ENCODE measurements at places on chromosomes 5 and 9.

DNA sequence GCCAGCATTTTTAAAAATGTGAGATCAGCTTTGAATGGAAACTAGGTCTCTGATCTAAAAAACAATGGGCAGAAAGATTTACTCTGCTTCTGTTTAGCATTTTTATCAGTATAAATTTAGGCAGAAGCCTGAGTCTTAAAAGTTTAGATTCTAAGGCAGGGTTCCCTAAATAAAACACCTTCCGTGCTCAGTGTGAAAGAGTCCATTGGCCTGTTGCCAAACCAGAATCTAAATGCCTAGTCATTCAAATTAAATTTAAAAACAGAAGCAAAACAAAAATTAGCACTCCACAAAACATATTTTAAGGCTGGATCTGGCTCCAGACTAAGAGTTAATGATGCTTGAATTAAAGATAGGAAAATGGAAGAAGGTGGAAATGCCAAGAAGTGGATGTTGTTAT is 4.5 kb downstream of the TYRP1 start:
- no peak for DNase-seq

- DNase-seq = no peak
Observed at GRCh38 chr9:91690540-91691249, 259.3 kb downstream of the ROR2 start.

- no peak for DNase-seq
Observed at GRCh38 chr5:59034498-59035186, 451.8 kb downstream of the RAB3C start.

DNA sequence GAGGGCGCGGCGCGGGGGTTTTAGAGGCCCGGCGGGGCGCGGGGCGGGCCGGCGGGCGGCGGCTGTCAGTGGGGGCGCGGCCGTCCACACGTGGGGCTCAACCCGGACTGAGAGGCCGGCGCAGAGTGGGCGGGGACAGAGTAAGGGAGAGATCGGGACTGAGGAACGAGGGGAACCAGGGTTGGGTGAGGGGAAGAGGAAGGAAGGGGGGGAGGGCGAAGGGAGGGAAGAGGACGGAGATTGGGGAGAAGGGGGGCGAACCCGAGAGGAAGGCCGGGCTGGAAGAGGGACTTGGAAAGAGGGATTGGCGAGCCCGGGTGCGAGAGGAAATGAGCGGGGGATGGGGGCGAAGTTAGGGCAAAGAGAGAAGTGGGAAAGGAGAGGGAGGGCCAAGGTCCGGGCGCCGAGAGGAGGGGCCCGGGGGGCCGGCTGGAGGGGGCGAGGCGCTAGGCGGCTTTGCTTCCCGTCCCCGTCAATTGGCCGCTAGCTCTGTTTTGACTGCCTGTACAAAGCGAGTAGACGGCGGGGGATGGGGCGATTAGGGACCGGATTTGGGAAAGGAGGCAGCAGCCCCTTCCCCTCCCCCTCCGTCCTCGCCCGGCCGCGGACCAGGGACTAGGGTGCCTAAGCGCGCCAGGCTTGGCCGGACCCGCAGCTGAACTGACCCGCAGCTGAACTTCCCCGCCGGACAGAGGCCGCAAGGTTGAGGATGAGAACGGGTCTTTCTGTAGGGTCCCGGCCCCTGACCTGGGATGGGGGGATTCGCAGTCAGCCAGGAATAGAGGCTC is 399 bp upstream of the FBN2 start:
- no peak for DNase-seq

- no peak for DNase-seq
Observed at GRCh38 chr9:91182429-91183225, 179.1 kb downstream of the AUH start.

- DNase-seq = no peak
Observed at GRCh38 chr5:137113161-137113560, 386.0 kb downstream of the SPOCK1 start.

DNA sequence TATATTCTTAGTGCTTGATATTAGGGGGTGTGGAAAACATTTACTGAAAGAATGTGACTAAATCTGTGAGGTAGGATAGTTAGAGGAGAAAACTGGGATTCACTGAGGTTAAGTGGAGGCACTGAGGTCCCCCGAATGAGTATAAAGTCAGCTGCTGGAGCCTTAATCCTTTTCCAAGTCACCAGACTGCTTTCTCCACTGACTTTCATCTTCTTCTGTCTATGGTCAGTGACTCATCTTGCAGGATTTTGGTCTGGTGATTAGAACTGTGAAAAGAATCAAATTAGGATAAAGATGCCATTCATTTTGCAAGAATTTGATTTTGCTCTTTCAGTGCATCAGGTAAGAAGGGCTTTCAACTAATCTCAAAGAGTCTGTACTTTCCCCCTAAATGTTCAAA is 89.3 kb upstream of the ALDH1A1 start:
- no peak for DNase-seq

- peak; percentile 70 for DNase-seq
Observed at GRCh38 chr9:136631038-136632000, 31.4 kb upstream of the EGFL7 start.

DNA sequence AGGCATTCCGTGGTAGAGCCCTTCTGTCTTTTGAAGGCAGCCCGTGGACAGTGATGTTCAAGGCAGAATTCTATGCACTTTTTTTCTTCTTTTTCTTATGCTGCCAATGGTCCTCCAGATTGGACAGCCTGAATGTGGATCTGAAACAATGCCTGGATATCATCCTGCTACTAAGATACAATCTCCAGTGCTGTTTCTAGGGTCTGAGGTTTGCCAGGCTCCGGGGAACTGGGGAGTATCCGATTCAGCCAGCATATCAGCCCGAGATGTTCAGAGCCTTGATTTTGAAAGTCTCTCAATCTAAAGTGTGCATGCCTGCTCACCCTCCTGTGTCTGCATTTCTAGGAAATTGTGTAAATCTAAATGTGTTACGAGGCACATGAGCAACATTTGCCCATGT is 103.8 kb upstream of the WWC1 start:
- no peak for DNase-seq

DNA sequence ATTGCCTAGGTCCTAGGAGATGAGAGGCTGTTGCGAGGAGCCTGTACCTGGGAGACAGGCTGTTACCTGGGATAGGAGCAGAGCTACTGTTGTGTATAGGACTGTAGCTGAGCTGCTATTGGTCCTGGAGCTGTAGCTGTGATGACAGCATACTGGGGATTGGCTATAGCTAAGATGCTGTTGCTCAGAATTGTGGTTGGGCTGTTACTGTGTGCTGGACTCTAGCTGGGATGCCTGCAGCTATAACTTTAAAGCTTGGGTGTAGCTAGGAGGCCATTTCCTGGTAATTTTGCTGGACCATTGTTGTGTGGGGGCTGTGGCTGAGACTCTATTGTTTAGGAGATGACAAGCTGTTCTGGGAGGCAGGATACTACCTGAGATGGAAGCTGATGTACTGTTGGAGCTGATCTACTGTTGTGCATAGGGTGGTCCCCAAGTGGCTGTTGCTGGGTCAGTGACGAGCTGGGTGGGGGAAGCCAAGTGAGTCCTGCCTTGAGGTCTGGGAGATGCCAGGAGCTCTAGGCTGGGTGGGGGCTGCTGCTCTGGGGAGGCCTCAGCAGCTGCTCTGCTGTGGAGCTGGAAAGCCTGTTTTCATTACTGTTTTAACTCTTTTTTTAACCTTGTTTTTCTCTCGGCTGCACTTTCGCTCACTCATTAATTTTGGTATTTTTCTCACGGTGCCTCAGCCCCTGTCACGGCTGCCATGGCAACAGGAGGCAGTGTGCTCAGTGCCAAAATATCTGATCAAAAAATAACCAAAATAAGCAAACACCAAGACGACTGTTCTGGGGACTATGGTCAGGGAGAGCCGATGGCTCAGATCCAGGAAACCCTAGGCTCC is 3.0 kb upstream of the PCDH1 start:
- DNase-seq = no peak

- DNase-seq = no peak
Observed at GRCh38 chr5:113373426-113373825, 61.4 kb downstream of the TSSK1B start.

DNA sequence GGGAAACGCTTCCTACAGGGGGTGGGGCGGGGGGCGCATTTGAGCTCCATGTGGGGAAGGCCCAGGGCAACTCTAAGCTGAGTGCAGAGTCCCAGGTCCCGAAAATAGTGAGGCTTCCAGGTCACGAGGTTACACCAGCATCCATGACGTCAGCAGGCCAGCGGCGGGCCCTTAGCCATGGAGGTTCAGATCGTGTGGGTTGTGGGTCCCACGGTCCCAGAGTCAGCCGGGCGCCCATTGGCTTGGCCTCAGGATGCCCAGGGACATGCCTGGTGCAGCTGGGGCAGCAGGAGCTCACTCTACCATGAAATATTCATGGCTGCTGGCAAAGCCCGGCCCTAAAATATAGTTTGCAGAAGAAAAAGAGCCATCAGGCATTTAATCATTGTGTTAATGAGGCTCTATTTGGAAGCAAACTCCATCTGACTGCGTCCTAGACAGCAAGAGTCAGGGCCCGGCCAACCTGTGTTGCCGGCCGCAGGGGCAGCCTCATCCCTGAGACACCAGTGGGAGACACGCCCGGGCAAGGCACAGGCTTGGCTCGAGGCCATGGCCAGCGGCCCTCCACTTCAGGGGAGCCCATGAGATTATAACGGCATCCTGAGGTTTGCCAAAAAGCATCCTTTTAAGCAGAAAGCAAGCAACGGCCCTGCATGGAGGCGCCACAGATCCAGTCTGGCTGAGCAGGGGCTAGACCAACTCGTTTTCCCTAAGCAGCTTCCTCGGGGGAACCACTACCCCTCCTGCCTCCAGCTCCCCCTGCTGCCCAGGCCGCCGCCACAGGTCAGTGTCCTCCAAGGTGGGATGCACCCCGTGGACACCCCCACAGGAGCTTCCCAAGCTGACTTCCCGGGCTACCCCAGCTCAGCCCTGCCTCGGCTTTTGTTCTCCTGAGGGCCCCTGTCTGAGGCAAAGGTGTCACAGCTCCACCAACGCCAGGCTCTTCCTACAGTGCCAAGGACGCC is 108.9 kb upstream of the PPP1R26 start:
- DNase-seq = no peak

GRCh38 chr5:151079838-151080612 is 809 bp downstream of the TNIP1 start:
- no peak for DNase-seq

GRCh38 chr9:113311961-113312360 is 8.8 kb upstream of the RNF183 start:
- DNase-seq = no peak

DNA sequence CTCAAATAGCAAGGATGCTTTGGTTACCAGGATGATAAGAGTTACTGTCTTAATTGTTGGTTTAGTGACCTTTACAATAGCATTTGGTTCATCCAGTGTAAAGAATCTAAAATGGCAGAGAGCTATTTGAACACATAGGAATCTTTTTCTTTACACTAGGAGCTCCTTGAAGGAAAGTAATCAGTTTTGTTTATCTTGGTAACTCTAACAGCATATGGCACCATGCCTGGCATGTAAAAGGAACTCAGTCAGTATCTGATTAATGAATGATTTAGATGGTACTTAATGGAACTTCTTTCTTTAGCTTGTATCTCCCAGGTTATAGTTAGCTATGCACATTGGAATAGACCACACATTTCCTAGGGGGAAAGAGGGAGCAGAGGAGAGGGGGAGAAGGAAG is 9.9 kb downstream of the PSMD5 start:
- DNase-seq = no peak

DNA sequence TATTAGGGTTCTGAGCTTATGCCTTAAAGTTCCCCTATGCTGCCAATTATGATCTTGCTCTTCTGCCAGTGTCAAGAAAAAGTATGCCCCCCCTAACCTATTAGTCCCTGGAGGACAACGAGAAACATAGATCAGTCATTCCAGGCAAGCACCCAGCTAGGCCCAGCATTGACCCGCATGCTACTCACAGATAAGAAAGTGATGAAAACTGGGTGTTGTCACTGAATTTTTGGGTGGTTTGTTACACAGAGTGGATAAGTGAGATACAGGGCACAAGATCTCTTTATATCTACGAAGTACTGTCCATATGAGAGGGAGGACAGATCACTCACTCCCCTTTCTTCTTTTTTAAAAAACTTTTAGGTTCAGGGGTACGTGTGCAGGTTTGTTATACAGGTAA is 6.4 kb upstream of the TEX48 start:
- no peak for DNase-seq

- DNase-seq = no peak
Observed at GRCh38 chr9:89439571-89439970, 58.3 kb downstream of the SEMA4D start.

GRCh38 chr9:124617477-124618141 is 110.4 kb upstream of the NR5A1 start:
- DNase-seq = peak; percentile 63
